Suprapubic skin (tissue), 4 donors: ENCODE measurements at places on chromosomes 4 and X. TPM values are rescaled to one million over a fixed set of nuclear protein-coding genes. Genes with fewer than 3 reads are reported as not detected.

Gene NAAA
- 53.6 TPM for total RNA-seq

Gene MAGEE2
- total RNA-seq = not detected

Gene JAKMIP1
- total RNA-seq = 0.24 TPM

Gene C4orf50
- not detected for total RNA-seq

Gene TLR10
- total RNA-seq = not detected

Gene CXCL3
- 1.0 TPM for total RNA-seq

GRCh38 chr4:8305851-8306471 lies 36.4 kb downstream of the HTRA3 start:
- H3K36me3 ChIP-seq = no peaks in the 10 kb centered on the region
- peak; percentile 74 for DNase-seq
- H3K27ac ChIP-seq = no peak overlapping the region

- H3K27ac ChIP-seq = peak overlapping the region; percentile 61
- H3K36me3 ChIP-seq = no peaks in the 10 kb centered on the region
- no peak for DNase-seq
- peak overlapping the region; percentile 1 for H3K4me3 ChIP-seq
Observed at GRCh38 chr4:168655182-168655581, 158.3 kb downstream of the PALLD start.

DNA sequence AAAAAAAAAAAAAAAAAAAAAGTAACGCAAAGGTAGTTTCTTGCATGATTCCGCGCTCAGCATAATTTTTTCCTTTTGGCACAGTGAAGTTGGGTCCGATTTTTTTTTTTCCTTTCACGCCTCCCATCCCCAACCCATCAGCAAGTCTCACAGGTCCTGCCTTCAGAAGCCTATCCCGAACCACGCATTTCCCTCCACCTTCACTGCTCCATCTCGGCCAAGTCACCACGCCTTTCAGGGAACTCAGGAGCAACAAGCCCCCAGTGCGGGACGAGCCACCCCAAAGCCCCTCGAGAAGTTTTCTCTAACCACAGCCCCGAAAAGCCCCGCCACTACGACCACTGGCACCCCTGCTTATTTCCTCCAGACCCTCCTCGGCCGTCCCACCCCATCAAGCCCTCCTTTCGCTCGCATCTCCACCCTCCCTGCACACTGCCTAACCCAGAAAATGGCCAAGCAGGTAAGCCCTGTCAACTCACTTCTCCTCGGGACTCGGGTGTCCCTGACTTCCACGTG lies 1.0 kb downstream of the SLBP start:
- H3K4me1 ChIP-seq = peaks cover 60% of the 10 kb centered on the region
- peak overlapping the region; percentile 87 for H3K4me3 ChIP-seq
- no peaks in the 10 kb centered on the region for H3K27me3 ChIP-seq
- peak overlapping the region; percentile 99 for H3K27ac ChIP-seq

DNA sequence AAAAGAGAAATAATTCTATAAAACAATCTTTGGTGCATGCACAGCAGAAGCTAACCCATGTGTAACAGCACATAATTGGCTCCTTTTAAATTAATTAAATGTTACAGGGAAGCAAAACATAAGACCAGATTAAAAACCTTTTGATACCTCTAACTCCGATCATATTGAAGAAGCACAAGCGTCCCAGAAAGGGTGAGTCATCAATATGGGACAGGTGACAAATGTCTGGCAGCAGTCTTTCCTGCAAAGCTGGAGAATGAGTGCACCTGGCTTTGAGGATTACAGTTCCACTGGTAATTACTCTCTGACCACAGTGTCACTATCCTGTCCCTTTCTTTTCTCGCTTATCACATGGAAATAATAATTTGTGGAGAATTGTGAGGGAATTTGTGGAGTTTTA lies 94.6 kb downstream of the FAM9B start:
- H3K27ac ChIP-seq = no peak overlapping the region
- no peaks in the 10 kb centered on the region for H3K27me3 ChIP-seq

DNA sequence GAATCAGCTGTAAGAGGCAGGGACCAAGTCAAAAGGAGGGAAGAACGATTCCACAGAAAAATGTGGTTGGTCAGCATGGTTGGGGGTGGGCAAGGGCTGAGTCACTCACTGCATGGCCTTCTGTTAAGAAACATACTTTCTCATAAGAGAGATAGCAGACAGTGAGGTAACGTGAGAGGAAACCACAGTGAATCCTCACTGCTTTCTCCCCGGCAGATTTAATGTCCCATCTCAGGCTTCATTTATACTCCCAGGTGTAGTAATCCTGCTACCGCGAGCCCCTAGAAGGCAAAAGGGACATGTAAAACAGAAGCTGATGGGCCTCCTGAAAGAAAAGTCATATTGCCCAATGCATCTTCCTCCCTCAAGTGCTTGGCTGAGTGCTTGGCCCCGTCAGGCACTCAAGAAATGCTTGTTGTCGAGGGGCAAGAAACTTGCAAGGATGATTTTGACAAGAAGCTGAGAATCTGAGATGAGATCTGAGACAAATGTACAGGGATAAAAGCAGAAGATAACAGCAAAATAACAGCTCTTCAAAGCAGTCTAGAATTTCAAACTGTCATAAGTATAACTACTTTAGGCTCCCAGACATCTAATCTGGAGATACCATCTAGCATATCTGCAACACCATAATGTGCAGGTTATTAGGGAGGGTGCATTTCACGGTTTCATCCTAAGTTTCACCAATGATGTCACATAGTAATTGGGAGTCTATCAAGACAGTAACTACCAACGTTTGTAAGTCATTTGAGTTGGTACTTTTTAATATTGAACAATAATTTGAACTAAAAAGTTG lies 40.2 kb downstream of the SH3KBP1 start:
- no peaks in the 10 kb centered on the region for H3K36me3 ChIP-seq
- no peak overlapping the region for H3K27ac ChIP-seq
- no peak overlapping the region for H3K4me3 ChIP-seq
- no peaks in the 10 kb centered on the region for H3K4me1 ChIP-seq

- H3K27ac ChIP-seq = no peak overlapping the region
- no peaks in the 10 kb centered on the region for H3K36me3 ChIP-seq
- H3K27me3 ChIP-seq = no peaks in the 10 kb centered on the region
Observed at GRCh38 chrX:40385682-40386081, 195.1 kb upstream of the ATP6AP2 start.

- H3K4me3 ChIP-seq = no peak overlapping the region
- no peaks in the 10 kb centered on the region for H3K27me3 ChIP-seq
- DNase-seq = no peak
- no peak overlapping the region for H3K27ac ChIP-seq
- no peaks in the 10 kb centered on the region for H3K36me3 ChIP-seq
- H3K4me1 ChIP-seq = no peaks in the 10 kb centered on the region
Observed at GRCh38 chr4:94014484-94015136, 186.1 kb downstream of the ATOH1 start.

- no peaks in the 10 kb centered on the region for H3K27me3 ChIP-seq
- no peaks in the 10 kb centered on the region for H3K4me1 ChIP-seq
- H3K4me3 ChIP-seq = no peak overlapping the region
- DNase-seq = no peak
Observed at GRCh38 chr4:119000400-119000799, 111.7 kb downstream of the SYNPO2 start.

GRCh38 chrX:150512461-150512901 lies 55.9 kb upstream of the MTM1 start:
- peaks cover 13% of the 10 kb centered on the region for H3K4me1 ChIP-seq
- no peak overlapping the region for H3K27ac ChIP-seq
- no peak for DNase-seq
- H3K36me3 ChIP-seq = no peaks in the 10 kb centered on the region
- H3K4me3 ChIP-seq = no peak overlapping the region

- H3K27me3 ChIP-seq = no peaks in the 10 kb centered on the region
- no peak for DNase-seq
- no peaks in the 10 kb centered on the region for H3K36me3 ChIP-seq
- H3K4me1 ChIP-seq = peaks cover 4% of the 10 kb centered on the region
- no peak within 1 kb of the TSS for H3K27ac ChIP-seq
- peak within 1 kb of the TSS; percentile 62 for H3K4me3 ChIP-seq
Observed at GRCh38 chrX:51496501-51497291, at the start of gene NUDT11. Gene NUDT11 (minus strand): TSS chrX:51496592. CDS start chrX:51496444, 148 bp downstream.

GRCh38 chrX:153573984-153574383 lies 25.0 kb downstream of the CCNQ start:
- H3K4me1 ChIP-seq = no peaks in the 10 kb centered on the region
- no peak overlapping the region for H3K4me3 ChIP-seq
- H3K27ac ChIP-seq = no peak overlapping the region

DNA sequence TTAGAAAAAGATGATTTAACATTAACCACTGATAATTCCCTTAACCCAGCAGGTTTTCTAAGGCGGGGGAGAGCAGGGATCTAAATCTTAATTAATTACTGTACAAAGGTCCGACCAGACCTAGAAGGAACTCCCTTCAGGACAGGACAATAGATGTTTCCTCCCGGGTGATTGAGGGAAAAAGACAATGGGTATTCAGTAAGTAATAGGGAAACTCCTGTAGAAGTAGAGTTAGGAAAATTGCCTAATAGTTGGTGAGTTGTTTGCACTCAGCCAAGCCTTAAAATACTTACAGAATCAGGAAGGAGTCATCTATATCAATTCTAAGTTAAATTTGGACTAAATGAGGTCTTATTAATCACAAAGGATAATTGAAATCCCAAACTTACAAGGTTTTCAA lies 5.8 kb upstream of the SRD5A3 start:
- no peaks in the 10 kb centered on the region for H3K27me3 ChIP-seq
- H3K4me3 ChIP-seq = no peak overlapping the region
- no peaks in the 10 kb centered on the region for H3K36me3 ChIP-seq
- no peaks in the 10 kb centered on the region for H3K4me1 ChIP-seq
- no peak overlapping the region for H3K27ac ChIP-seq
- DNase-seq = no peak
